ENCODE measurements at places on chromosomes 2 and 18. TPM values are rescaled to one million over a fixed set of nuclear protein-coding genes. Genes with fewer than 3 reads are reported as not detected.

The SCN2A gene
- total RNA-seq = 0.94 TPM

GRCh38 chr2:113818382-113818951, 62.0 kb upstream of the SLC35F5 start:
- DNase-seq = peak; percentile 95

- DNase-seq = peak; percentile 43
Measured at GRCh38 chr2:33213648-33214047, 262.8 kb upstream of the RASGRP3 start.

The PSD4 gene
- total RNA-seq = 0.16 TPM

DNA sequence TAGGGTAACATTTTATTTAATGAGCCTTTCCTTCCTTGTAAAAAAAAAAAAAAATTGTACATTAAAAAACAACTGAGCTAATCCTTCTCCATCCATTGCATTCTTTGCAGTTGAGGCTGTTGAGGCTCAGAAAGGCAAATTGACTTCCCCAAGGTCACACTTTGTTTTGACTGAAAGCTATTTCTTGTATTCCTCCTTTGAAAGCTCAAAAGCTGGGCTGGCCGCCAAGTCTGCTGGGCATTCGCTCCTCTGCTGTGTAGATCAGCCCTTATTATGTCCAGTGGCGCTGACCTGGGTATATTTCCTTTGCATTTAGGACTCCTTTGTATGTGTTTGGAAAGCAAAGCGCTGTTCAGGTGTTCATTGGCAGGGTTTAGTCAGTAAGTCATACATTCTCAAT, 44.0 kb downstream of the SGPP2 start:
- peak; percentile 19 for DNase-seq

DNA sequence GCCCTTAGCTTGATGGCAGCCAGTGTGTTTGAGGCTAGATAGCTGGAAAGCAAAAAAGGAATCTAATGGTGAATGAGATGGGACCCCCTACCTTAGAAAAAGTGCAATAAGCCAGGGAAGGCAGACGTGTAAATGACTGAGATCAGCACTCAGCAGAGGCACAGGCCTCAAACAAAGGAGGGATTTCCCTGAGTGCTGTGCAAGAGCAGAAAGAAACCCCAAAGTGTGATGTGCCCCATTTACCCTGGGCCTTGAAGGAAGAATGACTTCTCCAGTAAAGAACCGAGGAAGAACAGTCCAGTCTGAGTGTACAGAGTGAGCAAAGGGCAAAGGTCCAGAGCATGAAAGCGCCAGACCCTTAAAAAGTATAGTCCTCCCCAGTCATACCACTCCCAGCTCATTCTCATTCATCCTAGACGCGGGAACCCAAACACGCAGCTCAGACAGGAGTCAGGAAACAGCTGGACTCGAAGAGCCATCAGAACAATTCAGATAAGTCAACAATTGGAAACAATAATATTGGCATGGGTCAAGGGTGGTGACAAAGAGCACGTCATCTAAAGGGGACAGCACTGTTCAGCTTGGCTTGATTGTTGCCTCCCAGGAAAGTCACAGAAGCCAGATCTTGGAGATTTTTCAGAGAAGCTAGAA, 121.7 kb downstream of the INO80D start:
- no peak for DNase-seq

DNA sequence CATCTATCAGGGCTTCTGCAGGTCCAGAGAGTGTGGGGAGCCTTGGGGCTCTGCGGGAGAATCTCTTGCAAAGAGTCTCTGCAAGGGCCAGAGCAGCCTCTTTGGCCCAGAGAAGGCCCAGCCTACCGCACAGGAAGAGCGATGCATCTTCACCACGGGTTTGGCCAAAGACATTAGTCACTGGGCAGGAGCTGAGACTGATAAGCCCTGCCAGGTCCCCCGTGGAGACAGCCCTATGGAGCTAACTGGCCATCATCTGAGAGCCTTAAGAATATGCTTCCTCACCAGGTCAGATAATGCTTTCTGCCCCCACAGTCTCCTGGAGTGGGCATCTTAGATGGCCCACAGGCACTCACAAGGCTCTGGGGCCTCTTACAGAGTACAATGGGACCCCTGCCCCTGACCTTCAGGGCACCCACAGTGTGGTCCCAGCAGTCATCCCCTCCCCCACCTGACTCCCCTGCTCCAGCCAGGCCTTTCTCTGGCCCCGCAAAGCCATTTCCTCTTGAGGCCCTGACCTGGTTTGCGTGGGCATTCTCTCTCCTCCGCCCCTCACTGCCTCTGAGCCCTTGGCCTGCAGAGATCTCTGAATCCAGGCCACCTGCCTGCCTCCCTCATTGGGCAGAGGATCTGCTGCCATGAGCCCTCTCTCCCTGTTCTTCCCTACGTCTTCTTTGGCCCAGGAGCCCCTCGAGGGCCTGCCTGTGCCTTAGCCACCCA, 31.9 kb upstream of the MAPRE3 start:
- DNase-seq = peak; percentile 89

The FBXO15 gene
- 1.1 TPM for total RNA-seq

- DNase-seq = no peak
Measured at GRCh38 chr2:147696426-147696825, 148.4 kb upstream of the ACVR2A start.

DNA sequence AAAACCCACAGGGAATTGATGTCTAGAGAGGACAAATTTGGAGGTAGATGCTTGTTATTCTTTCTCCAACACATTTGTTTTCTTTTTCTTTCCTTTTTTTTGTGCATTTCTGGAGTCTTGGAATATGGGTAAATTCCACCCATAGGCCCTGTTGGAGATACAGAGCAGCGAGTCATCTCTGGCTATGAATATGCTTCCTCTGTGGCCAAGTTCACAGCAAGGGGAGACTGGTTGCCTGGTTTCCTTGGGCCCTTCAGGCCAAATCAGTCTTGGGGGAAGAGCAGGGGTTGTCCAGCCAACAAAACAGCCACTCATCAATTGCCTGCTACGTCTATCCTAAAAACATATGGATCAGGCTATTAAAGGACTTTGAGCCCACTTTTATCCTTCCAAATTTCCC, 27.5 kb downstream of the SP100 start:
- peak; percentile 80 for DNase-seq

The INPP1 gene
- total RNA-seq = 15.9 TPM

- DNase-seq = peak; percentile 89
Measured at GRCh38 chr2:9897331-9897737, 54.1 kb downstream of the TAF1B start.

- no peak for DNase-seq
Measured at GRCh38 chr2:176111309-176111663, 4.2 kb downstream of the HOXD11 start.

DNA sequence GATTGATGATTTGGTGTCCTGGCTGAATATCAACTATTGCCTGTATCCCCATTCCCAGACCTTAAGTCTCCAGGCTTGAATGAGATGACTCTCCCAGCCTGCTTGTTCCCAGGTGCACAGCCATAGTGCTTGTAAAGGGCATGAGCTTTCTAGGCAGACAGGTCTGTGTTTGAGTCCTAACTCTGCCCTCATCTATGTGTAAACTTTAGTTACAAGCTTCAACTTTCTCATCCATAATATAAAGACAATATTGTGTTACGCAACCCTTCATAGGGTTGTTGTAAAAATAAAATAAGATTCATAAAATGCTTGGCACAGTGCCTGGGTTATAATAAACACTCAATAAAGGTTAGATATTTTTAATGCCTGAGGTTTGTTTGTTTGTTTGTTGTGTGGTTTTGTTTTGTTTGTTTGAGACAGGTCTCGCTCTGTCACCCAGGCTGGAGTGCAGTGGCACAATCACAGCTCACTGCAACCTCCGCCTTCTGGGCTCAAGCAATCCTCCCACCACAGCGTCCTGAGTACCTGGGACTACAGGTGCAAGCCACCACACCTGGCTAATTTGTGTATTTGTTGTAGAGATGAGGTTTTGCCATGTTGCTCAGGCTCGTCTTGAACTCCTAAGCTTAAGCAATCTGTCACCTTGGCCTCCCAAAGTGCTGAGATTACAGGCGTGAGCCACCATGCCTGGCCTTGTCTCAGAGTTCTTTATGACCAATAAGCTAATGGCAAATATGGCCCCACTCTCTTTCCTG, 89.4 kb upstream of the MAPRE2 start:
- no peak for DNase-seq

GRCh38 chr2:8965216-8965969, 38.1 kb downstream of the MBOAT2 start:
- no peak for DNase-seq

The CARF gene
- total RNA-seq = 0.99 TPM

The CAPG gene
- 283 TPM for total RNA-seq

GRCh38 chr18:70337139-70337972, 48.5 kb downstream of the SOCS6 start:
- DNase-seq = peak; percentile 71

DNA sequence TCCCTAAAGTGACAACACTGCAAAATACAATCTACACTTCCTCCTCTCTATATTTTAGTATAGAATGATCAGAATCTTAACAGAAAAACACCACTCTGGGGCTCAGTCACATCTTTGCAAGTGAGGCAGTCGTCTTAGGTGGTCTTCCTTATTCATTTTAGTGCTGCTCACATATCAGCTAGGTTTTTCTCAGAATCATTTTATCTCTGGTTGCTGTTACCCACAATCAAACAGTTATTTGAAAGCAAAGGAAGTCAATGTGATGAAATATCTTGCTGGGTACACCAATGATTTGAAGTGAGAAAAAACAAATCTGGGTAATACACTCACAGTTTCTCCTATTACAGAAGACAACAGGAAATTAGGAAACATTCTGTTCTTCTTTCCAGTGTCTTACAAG, 275.2 kb downstream of the DSEL start:
- DNase-seq = no peak

Measured in MG63 (cell line).